ENCODE measurements at places on chromosomes 12 and 14.

DNA sequence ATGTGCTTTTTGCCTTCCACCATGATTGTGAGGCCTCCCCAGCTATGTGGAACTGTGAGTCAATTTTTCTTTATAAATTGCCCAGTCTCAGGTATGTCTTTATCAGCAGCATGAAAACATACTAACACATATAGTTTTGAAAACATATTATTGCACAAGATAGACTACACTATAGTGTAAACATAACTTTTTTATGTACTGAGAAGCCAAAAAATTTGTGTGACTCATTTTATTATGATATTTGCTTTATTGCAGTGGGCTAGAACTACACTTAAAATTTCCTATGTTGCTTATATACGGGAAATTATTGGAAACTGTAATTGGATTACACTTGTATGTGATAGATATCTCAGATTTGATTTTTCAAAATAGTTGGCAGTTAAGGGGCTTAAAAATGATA, 885.5 kb upstream of the FBXO33 start:
- DNase-seq = no peak

GRCh38 chr12:774051-774614, 21.8 kb downstream of the WNK1 start:
- no peak for DNase-seq

DNA sequence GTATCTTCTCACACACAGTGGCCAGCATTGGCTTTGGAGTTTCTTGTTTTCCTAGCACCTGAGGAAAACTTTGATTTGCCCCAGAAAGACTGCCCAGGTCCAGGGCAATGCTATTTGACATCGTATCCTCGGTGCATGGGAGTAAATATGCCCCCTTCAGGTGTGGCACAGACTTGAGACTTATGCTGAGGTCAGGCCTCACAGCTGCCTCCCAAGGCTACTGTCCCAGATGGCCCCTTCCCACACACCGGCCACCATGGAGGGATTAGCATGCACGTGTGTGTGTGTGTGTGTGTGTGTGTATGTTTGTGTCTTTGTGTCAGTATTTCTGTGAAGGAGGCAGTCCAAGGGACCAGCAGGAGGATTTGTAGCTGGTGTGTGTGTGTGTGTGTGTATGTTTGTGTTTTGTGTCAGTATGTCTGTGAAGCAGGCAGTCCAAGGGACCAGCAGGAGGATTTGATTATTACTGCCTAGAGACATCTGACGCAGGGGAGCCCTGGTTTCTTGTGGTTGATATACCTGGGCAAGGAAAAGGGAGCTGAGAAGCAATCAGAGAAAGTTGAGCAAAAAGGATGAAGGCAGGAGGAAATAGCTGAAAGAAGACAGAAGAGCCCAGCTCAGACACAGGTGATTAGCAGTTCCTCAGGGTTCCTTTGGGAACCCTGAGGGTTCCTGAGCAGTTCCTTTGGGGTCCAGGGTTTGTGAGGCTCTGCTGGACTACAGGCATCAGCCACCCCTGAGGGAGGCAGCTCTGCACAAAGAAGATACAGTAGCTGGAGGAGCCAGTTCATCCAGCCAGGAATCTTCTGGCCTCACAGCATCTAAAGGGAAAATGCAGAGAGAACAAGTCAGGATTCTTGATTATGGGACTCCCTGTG, 42.2 kb downstream of the COX16 start:
- DNase-seq = no peak

DNA sequence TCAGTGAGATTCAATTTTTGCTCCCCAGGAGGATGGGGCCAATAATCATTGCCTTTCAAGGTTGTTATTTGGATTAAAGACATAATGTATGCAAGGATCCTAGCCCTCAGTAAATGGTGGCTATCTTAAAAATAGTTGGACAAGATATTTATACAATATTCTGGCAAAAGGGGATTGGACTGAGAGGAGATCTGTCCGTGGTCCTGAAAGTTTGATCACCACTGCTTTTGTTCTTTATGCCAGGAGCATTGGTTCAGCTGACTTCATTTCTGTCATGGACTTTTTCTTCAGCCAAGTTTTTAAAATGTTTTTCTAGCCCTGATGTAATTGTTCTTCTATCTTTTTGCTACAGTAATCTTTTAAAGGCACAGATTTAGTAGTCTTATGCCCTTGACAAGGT, 70.2 kb upstream of the TCL1A start:
- DNase-seq = no peak

GRCh38 chr14:23351681-23352505, 794 bp downstream of the SLC22A17 start:
- DNase-seq = no peak

- DNase-seq = no peak
These were observed 314.3 kb upstream of the OR4E1 start for GRCh38 chr14:21987937-21988336.

DNA sequence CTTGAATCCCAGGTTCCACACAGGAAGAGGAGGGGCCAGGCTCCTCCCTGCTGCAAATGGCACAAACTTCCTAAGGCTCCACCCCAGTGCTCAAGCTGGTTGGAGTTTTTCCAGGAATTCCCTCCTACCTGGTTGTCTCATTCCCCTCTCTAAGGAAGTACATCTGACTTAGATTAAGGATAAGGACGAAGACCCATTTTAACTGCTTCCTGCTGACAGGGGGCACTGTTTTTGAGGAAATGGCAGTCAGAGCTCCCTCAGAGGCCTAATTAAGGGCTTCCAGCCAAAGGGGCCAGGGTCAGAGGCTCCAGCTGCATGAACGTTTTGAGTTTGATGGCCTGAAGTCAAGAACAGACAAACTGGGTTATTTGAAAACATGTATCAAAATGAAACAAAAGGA, 1084.7 kb downstream of the SLC6A15 start:
- no peak for DNase-seq

All from NCI-H510A treated with DMSO at 0.1 percent for 48 hours (cell line).